ENCODE measurements at places on chromosomes 7 and 10.

DNA sequence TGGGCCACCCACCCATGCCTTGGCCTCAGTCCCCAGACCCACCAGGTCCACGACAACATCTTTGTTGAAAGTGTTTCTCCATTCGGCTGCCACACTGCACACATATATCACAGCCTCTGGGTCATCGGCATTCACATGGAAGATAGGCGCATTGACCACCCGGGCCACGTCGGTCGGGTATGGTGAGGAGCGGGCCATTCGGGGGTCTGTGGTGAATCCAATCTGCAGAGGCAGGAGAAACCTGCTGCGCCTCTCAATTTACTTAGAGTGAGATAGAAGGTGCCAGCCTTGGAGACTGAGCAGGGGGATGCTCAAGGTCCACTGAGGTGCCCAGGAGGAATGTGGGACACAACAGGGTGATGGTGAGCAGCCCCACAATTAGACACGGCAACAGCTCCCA is 16.4 kb downstream of the OGDHL start:
- no peak for DNase-seq

DNA sequence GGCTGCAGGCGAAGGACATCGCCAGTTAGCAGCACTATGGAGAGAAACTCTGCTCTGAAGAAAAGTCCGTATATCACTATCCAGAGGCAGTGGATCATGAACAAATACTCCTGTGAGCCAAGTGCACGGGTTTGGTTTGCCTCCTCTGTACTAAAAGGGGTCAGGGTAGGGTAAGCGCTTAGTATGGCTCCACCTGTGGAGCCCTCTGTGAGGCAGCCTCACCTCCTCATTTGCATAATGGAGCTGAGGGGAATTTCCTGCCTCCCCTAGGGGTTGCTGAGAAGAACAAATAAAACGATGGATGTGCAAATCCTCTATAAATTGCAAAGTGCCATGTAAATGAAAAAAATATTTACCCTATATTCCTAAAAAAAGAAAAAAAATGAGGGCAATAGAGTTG is 63.4 kb downstream of the GPR26 start:
- DNase-seq: no peak

GRCh38 chr7:133857376-133858119 is 269.6 kb upstream of the LRGUK start:
- no peak for DNase-seq

DNA sequence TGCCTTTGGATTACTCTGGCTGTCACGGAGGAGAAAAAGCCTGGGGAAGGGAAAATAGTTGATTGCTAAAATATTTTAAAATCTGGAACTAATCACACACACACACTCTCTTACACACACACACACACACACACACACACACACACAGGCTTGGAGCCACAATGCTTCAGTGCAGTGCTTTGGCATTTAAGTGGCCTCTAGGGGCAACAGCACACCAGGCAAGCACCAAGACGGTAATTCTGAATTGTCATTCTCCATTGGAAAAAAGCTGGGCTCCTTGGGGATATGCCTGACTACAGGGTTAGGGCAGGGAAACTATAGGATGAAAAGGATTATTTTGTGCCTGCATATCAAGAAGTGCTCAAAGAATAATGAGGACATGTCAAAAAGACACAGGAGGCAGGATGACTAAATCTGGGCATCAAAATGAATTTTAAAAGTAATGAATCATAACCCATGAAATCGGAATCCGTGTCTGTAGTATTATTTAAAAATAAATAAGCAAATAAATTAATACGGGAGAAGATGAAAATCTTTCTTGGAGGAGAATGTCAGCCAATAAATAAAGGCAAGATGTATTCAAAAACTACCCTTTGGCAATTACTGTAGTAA is 30.4 kb upstream of the DDC start:
- peak; percentile 2 for DNase-seq

- DNase-seq: no peak
Observed at GRCh38 chr7:2812114-2812487, 32.0 kb downstream of the GNA12 start.

DNA sequence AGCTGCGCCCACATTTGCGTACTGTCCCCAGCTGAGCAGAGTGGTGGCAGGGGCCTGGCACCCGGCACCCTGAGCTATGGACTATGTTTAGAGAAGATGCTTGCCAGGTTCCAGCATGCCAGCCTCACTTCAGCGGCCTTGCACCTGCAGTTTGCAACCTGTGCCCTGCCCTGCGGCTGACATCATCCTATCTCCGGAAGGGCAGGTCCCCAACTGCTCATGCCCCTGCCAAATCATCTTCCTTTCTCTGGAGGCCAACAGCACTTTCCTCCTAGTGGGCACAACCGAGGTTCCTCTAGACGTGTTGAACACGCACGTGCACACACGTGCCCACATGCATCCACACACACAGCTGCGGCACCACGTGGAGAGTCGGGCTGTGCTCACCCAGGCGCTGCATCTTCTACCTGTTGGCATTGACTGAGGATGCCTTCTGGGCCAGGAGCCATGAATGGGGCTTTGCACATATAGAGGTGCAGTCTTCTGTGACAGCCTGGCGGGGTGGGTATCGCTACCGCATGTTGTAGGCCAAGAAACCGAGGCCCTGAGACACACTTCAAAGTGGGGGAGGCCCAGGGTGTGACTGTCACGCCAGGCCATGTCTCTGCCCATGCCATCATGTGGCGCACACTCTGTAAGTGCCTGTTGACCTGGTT is 24.5 kb downstream of the CNPY1 start:
- DNase-seq: no peak

DNA sequence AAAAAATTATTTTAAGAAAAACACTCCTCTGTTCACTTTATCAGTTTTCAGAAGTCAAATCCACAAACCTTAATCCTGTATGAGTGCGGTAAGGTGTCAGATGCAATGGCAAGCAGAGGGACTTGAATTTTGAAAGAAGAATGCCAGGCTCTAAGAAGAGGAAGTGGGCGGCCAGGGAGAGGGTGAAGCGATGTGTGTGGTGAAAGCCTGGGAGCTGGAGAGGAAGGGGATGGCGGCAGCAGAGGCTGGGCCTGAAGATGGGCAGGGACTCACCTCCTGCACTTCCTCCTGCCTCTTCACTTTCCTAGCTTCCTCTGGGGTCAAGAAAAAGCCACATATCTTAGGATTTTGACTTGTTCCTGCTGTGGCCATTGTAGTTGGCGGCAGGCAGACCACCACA is 609.6 kb downstream of the PARD3 start:
- no peak for DNase-seq

- DNase-seq: no peak
Observed at GRCh38 chr7:116315803-116316202, 105.5 kb downstream of the TES start.

- no peak for DNase-seq
Observed at GRCh38 chr10:11338160-11338844, 273.1 kb downstream of the USP6NL start.

GRCh38 chr10:103241262-103242011 is 4.2 kb upstream of the RPEL1 start:
- peak; percentile 12 for DNase-seq

- DNase-seq: no peak
Observed at GRCh38 chr7:40709062-40709964, 574.5 kb downstream of the SUGCT start.

- no peak for DNase-seq
Observed at GRCh38 chr10:30842185-30842584, 189.5 kb downstream of the ZNF438 start.

- no peak for DNase-seq
Observed at GRCh38 chr7:92997152-92997551, 120.6 kb downstream of the SAMD9 start.

DNA sequence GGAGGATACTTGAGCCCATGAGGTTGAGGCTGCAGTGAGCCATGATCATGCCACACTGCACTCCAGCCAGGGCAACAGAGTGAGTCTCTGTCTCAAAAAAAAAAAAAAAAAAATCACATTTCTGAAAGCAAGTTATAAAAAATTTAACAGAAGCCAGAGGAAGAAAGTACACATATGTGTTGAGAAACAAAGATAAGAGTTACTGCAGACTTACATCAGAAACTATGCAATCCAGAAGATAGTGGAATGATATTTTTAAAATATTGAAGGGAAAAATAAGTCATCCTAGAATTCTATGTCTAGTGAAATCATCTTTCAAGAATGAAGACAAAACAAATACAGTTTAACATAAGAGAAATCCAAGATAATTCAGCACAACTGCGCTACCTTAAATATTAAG is 46.9 kb downstream of the ZNF518A start:
- no peak for DNase-seq

- no peak for DNase-seq
Observed at GRCh38 chr7:38438970-38439369, 165.5 kb upstream of the TARP start.

Data from C1 segment of cervical spinal cord (tissue), 14 donors.